ENCODE measurements at places on chromosomes 7 and 10.

DNA sequence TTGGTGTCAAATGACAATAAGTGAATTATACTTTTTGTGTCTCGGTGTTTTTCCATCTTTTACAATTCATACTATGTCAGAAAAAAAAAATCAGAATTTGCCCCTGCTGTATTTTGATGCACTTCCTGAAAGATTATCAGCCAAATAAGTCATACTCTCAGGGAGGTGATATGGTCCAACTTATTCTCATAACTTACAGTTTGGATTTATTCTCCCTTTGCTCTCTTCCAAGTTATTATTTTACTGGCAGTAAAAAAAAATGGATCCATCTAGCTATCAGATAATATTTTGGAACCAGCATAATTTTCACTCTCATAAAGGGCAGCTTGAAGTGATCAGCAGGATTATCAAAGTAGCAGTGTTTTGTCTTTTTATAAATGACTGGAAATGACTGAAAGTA, 337.1 kb downstream of the BMPER start:
- no peak for DNase-seq

DNA sequence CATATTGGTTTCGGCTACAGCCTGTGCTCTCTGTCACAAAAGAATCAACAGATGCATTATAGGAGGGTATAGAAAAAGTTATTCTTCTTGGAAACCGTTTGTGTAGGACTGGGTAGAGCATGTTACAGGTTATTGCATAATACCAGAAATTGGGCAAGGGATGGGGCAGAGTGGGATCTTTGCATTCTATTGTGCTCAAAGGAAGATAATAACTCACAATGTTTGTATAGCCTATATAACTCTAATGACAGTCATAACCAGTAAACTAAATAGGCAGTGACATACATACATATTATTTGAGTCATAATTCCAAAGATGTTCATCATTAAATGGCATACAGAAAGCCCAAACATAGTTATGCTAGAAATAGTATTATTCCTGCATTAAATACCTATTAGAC, 179.7 kb downstream of the XPNPEP1 start:
- DNase-seq, result no peak

- no peak for DNase-seq
Observed at GRCh38 chr10:33722067-33722466, 387.6 kb upstream of the NRP1 start.

DNA sequence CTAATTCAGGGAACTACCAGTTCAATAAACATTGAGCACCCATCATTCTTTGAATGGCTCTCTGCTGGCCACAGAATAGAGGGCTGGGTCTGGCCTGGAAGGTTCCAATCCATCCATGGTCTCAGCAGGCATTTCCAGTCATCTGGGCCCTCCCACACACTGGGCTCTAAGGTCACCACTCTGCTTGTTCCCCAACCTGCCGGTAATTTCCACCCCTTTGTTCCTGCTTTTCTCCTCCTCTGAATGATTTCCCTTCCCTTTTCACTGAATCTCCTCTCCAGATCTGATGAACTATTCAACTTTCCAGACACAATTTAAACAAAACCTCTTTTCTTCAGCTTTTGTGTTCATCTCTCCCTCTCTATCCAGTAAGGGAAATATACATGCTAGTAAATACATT, 2.6 kb downstream of the BZW2 start:
- DNase-seq, result no peak

GRCh38 chr7:57638666-57639065, 188.7 kb downstream of the ZNF716 start:
- no peak for DNase-seq

GRCh38 chr10:122347170-122347841, 27.2 kb upstream of the PLEKHA1 start:
- DNase-seq, result no peak

DNA sequence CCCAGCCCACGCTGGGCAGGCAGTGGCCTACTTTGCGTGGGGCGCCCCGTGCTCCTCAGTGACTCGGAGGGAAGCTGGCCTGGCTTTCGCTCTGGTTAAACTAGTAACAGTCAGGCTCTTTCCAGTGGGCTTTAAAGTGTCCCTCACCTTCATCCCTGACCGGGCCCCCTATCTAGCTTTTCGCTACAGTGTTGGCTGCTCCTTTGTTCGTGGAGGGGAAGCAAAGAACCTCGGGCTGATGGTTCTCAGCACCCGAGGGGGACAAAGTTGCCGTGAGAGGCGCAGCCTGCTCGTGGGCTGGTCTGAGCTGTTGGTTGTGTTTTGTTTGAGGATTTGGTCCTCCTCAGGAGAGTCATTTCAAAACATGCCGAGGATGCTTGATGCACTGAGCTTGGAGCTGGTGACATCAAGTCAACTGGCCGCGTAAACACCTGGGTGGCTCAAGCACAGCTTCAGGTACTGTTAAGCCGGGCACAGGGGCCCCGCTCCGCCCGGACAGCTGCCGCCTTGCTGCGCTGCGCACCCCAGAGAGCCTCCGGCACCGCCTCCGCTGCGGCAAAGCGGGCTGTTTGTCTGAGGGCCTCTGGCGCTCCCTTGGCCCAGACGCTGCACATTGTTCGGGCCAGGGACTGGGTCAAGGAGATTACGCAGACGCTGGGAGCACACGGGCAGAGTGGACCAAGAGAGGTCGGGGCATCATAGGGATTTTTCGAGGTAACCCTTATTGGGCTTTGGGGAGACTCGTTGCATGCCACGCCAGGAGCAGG, 1.6 kb downstream of the DLX6 start:
- no peak for DNase-seq

GRCh38 chr7:122380992-122381391, 76.4 kb upstream of the FEZF1 start:
- DNase-seq, result no peak

- no peak for DNase-seq
Observed at GRCh38 chr7:36387435-36388231, 2.0 kb upstream of the ANLN start.

- DNase-seq, result no peak
Observed at GRCh38 chr10:63832686-63833085, 311.5 kb downstream of the REEP3 start.

DNA sequence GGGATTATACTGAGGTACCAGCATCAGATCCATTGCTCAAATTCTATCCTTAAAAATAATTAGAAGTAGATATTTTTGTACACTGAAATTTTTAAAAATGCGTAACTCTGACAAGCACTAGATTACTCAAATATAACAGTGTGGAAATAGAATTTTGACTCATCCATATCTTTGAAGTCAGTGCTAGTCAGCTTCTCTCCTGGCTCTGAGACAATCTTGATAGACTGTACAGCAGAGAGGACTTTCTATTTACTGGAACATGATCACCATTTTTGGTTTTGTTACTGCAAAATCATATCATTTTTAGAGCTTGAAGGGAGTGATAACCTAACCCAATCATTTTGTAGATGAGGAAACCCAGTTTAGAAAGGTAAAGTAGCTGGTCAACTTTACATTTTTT, 195.0 kb downstream of the MTERF1 start:
- DNase-seq, result no peak

DNA sequence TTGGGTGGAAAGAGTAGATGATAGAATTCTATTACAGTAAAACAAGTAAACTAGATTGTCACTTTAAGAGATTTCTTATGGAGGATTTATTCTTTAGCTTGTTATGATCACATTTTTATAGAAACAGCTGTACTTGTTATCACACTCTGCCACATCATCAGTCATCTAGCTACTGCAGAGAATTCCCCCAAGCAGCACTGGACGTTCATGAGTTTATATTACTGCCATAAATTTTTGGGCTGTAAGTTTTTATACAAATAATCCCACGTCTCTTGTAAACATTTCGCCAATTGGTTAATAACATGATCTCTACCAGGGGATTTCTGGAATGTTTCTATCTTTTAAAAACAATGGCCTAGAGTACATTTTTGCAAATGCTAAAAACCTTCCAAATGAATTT, 238.8 kb downstream of the POLR1F start:
- DNase-seq, result no peak

DNA sequence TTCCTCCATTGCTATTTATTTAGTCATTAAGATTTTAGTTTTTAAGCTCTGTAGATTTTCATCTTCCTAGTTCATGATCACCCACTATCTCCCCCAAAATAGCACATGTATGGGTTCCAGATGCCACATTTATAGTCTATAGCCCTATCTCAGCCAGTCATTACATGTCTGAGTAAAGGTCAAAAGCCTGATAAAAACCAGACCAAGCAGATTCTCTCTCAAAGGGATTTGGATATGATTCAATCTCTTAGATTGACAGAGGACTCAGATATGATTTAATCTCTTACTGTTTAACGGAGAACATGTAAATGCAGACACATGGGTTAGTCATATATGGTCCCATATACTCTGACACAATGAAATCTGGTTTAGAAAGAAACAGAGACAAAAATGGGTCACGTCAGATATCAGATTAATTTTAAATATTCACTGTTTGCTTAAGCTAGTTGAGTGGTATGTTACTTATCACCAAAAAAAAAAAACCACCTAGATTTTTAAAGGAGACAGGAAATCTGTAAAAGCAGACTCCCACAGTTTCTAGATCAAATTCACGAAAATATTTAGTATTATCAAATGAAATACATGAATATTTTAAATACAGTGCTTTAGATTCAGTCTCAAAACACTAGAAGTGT, 107.0 kb upstream of the LRRN3 start:
- DNase-seq, result no peak

DNA sequence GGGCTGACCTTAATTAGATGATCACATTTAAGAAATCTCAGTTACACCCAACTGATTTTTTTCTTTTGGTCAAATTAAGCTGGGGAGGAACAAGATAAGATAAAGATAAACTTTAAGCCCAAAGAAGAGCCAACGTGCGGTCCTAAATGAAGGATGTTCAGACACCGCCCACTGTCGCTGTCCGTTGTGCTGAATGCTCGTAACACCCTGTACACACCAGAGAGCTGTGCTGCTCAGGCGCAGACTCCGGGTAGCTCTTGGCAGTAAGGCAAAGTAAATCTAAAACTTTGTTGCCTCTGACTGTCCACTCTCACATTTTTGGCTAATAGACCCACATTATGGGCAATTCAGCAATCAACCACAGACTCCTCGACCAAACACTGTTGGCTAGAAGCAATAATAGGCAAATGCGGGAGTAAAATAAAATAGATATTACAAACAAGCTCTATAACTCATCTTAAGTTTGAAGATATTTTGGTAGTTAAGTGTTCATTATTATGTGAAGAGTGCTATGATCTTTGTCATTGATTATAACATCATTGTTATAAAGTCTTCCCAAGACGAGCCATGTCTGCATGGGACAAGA, 57.1 kb downstream of the PLPP4 start:
- DNase-seq, result no peak

- no peak for DNase-seq
Observed at GRCh38 chr10:17510242-17510908, 56.0 kb upstream of the ST8SIA6 start.

GRCh38 chr7:28354601-28355402, 57.5 kb upstream of the CREB5 start:
- DNase-seq, result no peak

DNA sequence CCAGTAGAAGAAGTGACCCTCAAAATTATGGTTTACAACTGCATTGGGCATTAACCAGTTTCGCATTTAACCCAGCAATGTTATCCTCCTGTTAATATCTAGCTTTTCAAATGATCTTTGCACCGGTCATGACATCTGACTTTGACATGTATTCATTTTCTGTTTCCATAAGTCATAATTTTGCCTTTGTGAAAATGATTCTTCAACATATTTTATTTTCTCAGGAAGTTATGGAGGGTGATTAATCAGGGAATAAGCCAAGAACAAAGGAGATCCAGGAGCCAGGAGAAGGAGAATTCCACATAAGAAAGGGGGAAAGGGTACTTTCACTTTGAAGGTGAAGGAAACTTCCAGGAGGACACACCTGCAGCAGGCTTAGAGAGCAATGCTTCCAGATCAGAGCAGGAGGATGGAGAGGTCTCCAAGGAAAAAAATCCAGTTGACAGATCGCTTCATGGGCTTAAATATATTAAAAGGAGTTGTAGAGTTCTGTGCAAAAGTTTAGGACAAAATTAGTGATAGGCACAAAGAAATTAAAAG, 92.1 kb upstream of the FAM3C start:
- DNase-seq, result no peak

DNA sequence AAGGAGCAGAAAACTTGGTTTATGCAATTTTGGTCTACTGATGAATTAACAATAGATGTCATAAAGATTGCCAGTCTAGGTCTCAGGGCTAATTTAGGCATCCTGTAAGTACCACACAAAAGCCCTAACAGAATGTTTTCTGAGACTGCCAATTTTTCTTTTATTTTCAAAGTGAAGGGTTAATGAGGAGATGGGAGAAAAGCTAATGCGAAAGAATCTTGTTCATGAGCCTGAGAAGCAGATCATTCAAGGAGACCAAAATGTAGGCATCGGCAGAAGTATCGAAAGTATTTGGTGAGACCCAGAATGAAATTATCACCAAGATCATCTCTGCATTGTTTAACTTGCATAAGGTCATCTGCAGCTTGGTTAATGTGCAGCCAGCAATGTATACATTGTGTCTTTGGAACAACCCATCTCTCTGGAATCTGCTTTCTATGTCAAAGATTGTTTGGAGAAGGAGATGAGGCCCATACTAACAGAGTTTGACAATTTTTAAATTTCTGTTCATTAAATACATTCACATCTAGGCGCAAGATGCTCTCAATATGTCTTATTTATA, 163.3 kb upstream of the GLI3 start:
- no peak for DNase-seq

DNA sequence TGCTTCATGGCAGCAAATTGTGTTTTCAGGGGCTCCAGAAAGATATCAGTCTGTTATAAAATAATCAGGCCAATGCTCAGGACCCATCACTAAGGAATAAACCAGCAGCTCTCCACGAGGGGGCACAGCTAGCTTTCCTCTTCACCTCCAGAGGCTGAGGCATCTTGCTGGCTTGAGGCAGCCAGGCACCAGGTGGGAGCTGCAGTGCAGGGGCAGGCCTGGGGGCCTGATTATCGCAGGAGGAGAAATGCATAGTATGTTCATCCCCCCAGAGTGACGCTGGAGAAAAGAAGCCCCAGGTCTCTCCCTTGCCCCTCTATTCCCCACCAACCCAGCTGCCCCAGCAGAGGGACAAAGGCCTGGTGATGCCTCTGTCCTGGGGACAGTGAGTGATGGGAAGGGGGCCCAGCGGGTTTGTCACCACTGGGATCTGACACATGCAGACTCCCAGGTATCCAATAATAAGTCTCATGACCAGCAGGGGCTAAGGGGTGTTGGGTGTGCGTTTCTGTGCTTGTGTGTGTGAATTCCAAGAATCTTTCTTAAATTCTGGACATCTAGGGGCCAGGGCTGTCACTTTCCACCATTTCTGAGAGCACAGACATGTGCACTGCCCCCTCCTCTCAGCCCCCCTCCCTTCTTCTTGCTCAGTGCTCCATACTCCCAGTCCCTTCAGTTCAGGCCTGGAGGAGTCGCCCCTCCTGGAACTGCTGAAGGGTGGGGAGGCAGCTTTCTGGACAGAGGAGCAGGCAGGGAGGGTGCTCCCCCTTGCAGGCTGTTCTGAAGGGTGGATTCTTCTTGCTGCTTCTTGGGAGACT, 128.1 kb upstream of the FAM20C start:
- no peak for DNase-seq

DNA sequence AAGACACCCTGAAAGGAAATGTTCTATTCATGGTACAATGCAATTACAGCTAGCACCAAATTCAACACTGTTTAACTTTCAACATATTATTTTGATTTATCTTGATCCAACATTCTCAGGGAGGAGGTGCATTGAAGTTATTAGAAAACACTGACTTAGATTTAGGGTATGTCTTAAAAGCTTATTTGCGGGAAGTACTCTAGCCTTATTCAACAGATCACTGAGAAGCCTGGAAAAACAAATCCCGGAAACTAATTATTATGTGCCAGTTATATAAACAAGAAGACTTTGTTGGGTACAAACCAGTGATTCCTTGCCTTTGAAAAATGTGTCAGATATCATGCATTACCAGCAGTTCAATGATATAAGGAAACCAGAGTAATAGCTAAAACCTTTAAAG, 160.1 kb downstream of the CFTR start:
- DNase-seq, result no peak

Data from stimulated activated CD4-positive, alpha-beta T cell treated with anti-CD3 and anti-CD28 coated beads, TNF-alpha, amount 100 ng/mL, for 1 hour (primary cell).